ENCODE measurements at places on chromosomes 16 and 17. TPM values are rescaled to one million over a fixed set of nuclear protein-coding genes. Genes with fewer than 3 reads are reported as not detected.

The PGS1 gene
- 33.7 TPM for total RNA-seq

The TSNAXIP1 gene
- 1.2 TPM for total RNA-seq

The RDM1 gene
- 1.2 TPM for total RNA-seq

The CNTNAP4 gene
- 10.9 TPM for total RNA-seq

The THOC6 gene
- 9.8 TPM for total RNA-seq

The CBX8 gene
- 4.4 TPM for total RNA-seq

The PNMT gene
- total RNA-seq = not detected

The CD7 gene
- total RNA-seq = 0.69 TPM

The EMP2 gene
- total RNA-seq = 47.3 TPM

The CES4A gene
- 4.9 TPM for total RNA-seq

The NOG gene
- total RNA-seq = 1.9 TPM

The SLFN12 gene
- 35.3 TPM for total RNA-seq

The KCNJ2 gene
- 9.1 TPM for total RNA-seq

The MYH2 gene
- 1.7 TPM for total RNA-seq

The SLC13A2 gene
- total RNA-seq = not detected

The PAQR4 gene
- 4.5 TPM for total RNA-seq

The CHST5 gene
- total RNA-seq = not detected

The DOC2B gene
- 5.1 TPM for total RNA-seq

The DHRS7C gene
- 1.1 TPM for total RNA-seq

The KCNJ18 gene
- total RNA-seq = not detected

The ENPP7 gene
- total RNA-seq = not detected

The CX3CL1 gene
- 2.1 TPM for total RNA-seq

The C16orf46 gene
- 0.63 TPM for total RNA-seq

The CHST4 gene
- total RNA-seq = not detected

The PDIA2 gene
- 1.1 TPM for total RNA-seq

The TLCD2 gene
- 3.8 TPM for total RNA-seq

The CD300LG gene
- total RNA-seq = 0.58 TPM

The CEP295NL gene
- total RNA-seq = 4.8 TPM

The BFAR gene
- 54.2 TPM for total RNA-seq

The GPT2 gene
- 4.8 TPM for total RNA-seq

The CRYBA1 gene
- not detected for total RNA-seq

The MON1B gene
- 5.5 TPM for total RNA-seq

The PIK3R5 gene
- total RNA-seq = 3.1 TPM

The OTOP2 gene
- not detected for total RNA-seq

The SGCA gene
- total RNA-seq = 15.4 TPM

The STXBP4 gene
- total RNA-seq = 45.4 TPM

The AANAT gene
- not detected for total RNA-seq

The ZNF688 gene
- 10.0 TPM for total RNA-seq

The CCL7 gene
- not detected for total RNA-seq

The PPM1E gene
- 1.3 TPM for total RNA-seq

The FNDC8 gene
- total RNA-seq = not detected

The KRTAP4-1 gene
- not detected for total RNA-seq

The KRTAP17-1 gene
- not detected for total RNA-seq

The C1QTNF8 gene
- not detected for total RNA-seq

The GRAPL gene
- total RNA-seq = 2.6 TPM

The TNFRSF17 gene
- total RNA-seq = not detected

The CLDN9 gene
- not detected for total RNA-seq

The SOCS7 gene
- 18.0 TPM for total RNA-seq

The OTOP3 gene
- total RNA-seq = not detected

The LGALS9B gene
- total RNA-seq = not detected

The GRB7 gene
- total RNA-seq = 2.9 TPM

The STX1B gene
- total RNA-seq = 0.74 TPM

The AOC3 gene
- 40.6 TPM for total RNA-seq

The SPAG7 gene
- 35.2 TPM for total RNA-seq

The STH gene
- total RNA-seq = not detected

The MAP2K6 gene
- total RNA-seq = 32.3 TPM

The ZKSCAN2 gene
- 6.8 TPM for total RNA-seq

Measured in urinary bladder (tissue), 4 donors.